ENCODE measurements at places on chromosomes 7 and 10. TPM values are rescaled to one million over a fixed set of nuclear protein-coding genes. Genes with fewer than 3 reads are reported as not detected.

DNA sequence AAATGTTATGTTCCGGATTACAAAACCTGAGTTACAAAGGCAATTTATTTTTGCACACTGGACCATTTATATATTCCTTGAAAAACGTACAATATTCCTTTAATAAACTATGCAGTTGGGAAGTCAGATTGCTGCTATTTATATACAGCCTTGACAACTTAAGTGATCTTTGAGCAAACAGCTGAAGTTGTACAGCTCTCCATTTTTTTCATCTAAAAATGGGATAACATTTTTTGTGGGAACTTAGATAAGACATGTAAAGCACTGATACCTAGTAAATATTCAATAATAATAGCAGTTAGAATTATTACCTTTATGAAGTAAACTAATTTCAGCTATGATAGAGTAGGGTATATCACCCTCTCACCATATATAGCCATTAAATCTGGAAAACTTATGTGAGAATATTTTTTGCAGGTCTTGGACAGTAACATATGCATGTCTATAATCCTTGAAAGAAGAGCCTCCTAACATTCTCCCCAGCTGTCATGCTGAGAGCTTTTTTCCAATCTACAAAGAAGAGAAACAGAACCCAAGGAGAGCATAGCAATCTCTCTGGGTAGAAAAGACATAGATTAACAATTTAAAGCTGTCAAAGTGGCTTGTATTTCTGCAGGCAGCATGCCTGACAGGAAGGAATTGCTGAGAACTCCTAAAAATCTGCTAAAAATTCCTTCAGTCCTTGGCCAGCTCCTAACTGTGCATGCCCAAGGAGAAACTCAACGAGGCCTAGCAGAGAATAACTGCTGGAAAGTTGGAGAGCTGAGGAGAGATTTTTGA lies 326.0 kb downstream of the CRPPA start:
- ATAC-seq, result no peak

Gene RET
- 0.20 TPM for total RNA-seq

DNA sequence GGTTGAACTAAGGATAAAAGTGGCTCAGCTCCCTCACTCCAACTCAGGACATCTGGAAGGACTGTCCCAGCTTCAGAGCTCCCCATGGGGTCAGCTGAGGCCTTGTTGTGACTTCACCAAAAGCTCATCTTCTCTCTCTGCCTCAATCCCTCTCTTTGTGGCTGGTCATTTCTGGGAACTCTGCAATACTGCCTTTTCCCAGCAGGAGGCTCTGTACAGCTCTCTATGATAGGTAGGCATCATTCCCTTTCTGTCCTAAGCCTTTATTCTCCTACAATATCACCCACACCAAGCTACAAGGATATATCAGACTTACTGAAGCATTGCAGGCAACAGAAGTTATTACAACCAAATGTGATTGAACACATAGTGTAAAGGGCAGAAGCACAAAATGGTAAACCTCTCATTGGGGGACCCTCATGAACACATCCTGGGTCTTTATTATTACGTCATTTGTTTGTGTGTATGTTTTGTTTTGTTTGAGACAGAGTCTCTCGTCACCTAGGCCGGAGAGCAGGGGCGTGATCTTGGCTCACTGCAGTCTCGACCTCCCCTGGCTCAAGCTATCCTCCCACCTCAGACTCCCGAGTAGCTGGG lies 36.7 kb upstream of the PRPS1L1 start:
- ATAC-seq, result peak; percentile 74

GRCh38 chr7:80379034-80379982 lies 132.6 kb downstream of the GNAT3 start:
- ATAC-seq, result no peak

Gene SYNPO2L
- 0.84 TPM for total RNA-seq

- ATAC-seq, result no peak
Observed at GRCh38 chr10:131805696-131806095, 95.1 kb upstream of the PPP2R2D start.

GRCh38 chr10:34666008-34666704 lies 148.9 kb downstream of the PARD3 start:
- peak; percentile 68 for ATAC-seq

- no peak for ATAC-seq
Observed at GRCh38 chr10:4934391-4934987, 28.7 kb upstream of the AKR1C1 start.

DNA sequence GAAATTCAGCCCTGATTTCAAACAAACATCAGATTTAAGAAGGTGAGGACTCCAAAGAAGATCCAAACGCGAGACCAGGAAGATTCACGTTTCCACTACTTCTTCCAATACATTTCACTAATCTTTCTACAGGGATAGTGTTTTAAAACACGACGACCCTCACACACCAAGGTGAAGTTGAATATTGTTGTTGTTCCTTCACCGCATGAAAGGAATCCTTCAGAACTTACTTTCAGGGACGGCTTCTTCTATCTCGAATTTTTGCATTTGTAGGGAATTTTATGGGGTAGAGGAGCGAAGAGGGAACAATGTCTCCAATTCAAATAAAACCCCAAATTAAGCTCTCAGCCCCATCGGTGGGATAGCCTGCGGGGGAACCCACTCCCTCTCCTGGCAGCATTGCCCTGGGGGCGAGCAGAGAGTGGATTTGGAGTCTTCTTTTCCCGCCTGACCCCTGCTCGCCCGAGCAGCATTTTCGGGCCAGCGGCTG lies 1.5 kb upstream of the GATA3 start:
- no peak for ATAC-seq

GRCh38 chr10:11232222-11232961 lies 214.7 kb downstream of the CELF2 start:
- ATAC-seq, result no peak

DNA sequence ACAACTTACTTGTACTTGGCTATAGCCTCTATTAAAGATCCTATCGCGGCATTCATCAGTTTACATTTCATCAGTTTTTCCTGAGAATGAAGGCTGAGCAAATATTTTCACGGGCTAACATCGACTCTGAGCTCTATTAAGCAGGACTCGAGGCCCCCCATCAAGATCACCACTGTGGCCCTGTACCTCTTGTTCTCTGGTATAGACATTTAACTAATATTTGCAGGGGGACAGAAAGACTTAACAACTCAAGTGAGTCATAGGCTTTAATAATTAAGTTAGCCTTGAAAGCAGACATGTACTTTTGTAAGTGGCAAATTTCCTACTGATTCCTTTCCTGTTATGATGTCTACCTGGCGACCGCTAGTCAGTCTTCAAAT lies 45.4 kb downstream of the DOCK4 start:
- no peak for ATAC-seq

DNA sequence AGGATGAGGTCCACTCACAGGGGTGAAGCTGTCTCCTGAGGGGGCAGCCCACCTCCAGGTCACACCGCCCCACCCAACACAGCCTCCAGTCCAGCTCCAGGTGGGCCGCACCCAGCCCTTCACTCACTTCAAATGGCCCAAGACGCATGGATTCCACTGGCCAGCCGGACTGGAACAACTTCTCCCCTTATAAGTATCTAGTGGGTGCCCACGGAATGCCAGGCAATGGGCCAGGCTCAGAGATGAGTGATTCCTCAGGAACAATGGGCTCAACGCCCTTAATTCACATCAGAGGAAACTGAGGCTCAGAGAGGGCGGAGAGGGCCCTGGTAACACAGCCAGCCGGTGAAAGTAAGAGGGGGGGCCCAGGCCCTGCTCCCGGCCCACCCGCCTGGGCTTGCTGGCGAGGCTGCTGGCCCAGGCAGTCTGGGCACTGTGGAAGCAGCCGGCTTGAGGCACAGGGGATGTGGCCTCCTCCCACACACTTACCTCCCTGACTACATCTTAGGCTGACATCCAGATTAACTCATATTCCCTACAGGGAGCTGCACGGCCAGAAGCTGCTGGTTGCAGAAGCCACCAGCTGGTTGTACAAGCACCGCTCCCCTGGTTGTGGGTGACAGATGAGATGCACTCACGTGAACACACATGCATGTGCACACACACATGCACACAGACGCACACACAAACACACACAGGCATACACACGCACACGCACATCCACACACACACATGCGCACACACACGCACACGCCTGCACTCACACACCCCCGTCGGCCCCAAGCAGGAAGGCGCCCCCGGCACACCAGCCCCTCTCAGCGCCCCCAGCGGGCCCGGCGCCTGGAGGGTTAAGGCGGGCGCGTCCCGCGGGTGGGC lies 1.0 kb upstream of the FAM20C start:
- peak; percentile 34 for ATAC-seq

Gene OR9A2
- not detected for total RNA-seq

Gene PPP3CB
- total RNA-seq, result 19.2 TPM
